ENCODE measurements at places on chromosomes 4 and X.

- DNase-seq = no peak
Observed at GRCh38 chr4:26272654-26273615, 47.9 kb upstream of the RBPJ start.

- DNase-seq = peak; percentile 60
Observed at GRCh38 chr4:185128272-185129119, 14.6 kb upstream of the SLC25A4 start.

DNA sequence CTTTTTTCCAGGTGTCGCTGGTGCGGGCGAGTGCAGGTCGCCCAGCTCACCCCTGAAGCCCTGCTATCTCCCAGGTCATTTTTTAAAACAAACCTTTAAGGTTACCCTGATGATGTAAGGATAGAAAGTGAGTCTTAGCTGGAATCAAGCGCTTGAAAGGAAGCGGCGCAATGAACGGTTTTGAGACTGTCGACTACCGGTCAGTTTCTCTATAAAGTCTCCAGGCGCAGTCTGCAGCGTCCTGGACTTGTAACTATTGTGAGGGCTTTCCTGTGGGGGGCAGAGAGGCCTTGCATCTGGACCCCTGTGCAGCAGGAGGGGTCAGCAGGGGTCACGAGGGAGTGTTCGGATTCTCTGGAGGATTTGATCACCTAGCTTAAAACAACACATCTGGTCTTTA is 1.6 kb downstream of the KIT start:
- peak; percentile 22 for DNase-seq

- DNase-seq = no peak
Observed at GRCh38 chrX:71949844-71950445, 39.3 kb downstream of the NHSL2 start.

Measured in ovary (tissue), 10 donors.